Activated naive CD8-positive, alpha-beta T cell treated with anti-CD3 and anti-CD28 coated beads for 36 hours (primary cell): ENCODE measurements at places on chromosomes 4 and X. TPM values are rescaled to one million over a fixed set of nuclear protein-coding genes. Genes with fewer than 3 reads are reported as not detected.

GRCh38 chr4:168183717-168184571 lies 91.6 kb downstream of the ANXA10 start:
- DNase-seq = no peak
- no peaks in the 10 kb centered on the region for H3K27me3 ChIP-seq
- no peaks in the 10 kb centered on the region for H3K4me1 ChIP-seq
- H3K36me3 ChIP-seq = no peaks in the 10 kb centered on the region
- no peak overlapping the region for H3K27ac ChIP-seq
- no peak overlapping the region for H3K4me3 ChIP-seq

GRCh38 chr4:113142351-113142750 lies 92.9 kb downstream of the ANK2 start:
- peaks cover 2% of the 10 kb centered on the region for H3K4me1 ChIP-seq
- no peak for DNase-seq
- peaks cover 7% of the 10 kb centered on the region for H3K27me3 ChIP-seq

DNA sequence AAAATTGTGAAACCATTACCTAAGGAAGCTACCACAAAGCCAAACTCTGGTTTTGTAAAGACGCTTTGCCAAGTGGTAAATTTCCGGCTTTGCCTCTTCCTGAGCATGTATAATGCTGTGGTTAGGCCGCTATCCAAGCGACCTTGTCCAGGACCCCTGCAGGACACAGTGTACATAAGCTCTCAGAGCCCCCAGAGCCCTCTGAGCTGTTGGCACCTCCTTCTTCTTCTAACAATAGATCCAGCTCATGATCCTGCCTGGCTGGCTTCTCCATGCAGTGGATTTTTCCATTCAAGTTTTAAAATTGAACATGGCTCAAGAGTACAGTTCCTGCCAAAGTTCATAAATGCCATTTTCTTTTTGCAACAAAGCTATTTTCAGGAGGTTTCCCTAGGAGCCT lies 326.7 kb downstream of the MAPK10 start:
- no peak overlapping the region for H3K27ac ChIP-seq
- no peaks in the 10 kb centered on the region for H3K4me1 ChIP-seq
- H3K4me3 ChIP-seq = no peak overlapping the region
- peaks cover 9% of the 10 kb centered on the region for H3K27me3 ChIP-seq
- H3K36me3 ChIP-seq = no peaks in the 10 kb centered on the region

GRCh38 chr4:47926667-47927258 lies 12.4 kb upstream of the NFXL1 start:
- H3K27ac ChIP-seq = no peak overlapping the region
- DNase-seq = peak; percentile 47
- peak overlapping the region; percentile 9 for H3K4me3 ChIP-seq

Gene FAM53A
- 0.82 TPM for total RNA-seq

Gene CXCL9
- 2.7 TPM for total RNA-seq
